Left ventricle myocardium inferior (tissue), 1 donor: ENCODE measurements at places on chromosomes 11 and 22. TPM values are rescaled to one million over a fixed set of nuclear protein-coding genes. Genes with fewer than 3 reads are reported as not detected.

SHANK3 gene
- total RNA-seq = 23.1 TPM

DGCR6 gene
- total RNA-seq = 13.9 TPM

GDPD4 gene
- not detected for total RNA-seq

ADORA2A gene
- 3.6 TPM for total RNA-seq

PDE3B gene
- 5.9 TPM for total RNA-seq

- DNase-seq = no peak
Measured at GRCh38 chr11:94776351-94777321, 8.5 kb downstream of the AMOTL1 start.

GRCh38 chr11:134369656-134370525 lies 38.1 kb downstream of the GLB1L2 start:
- DNase-seq = no peak

DNA sequence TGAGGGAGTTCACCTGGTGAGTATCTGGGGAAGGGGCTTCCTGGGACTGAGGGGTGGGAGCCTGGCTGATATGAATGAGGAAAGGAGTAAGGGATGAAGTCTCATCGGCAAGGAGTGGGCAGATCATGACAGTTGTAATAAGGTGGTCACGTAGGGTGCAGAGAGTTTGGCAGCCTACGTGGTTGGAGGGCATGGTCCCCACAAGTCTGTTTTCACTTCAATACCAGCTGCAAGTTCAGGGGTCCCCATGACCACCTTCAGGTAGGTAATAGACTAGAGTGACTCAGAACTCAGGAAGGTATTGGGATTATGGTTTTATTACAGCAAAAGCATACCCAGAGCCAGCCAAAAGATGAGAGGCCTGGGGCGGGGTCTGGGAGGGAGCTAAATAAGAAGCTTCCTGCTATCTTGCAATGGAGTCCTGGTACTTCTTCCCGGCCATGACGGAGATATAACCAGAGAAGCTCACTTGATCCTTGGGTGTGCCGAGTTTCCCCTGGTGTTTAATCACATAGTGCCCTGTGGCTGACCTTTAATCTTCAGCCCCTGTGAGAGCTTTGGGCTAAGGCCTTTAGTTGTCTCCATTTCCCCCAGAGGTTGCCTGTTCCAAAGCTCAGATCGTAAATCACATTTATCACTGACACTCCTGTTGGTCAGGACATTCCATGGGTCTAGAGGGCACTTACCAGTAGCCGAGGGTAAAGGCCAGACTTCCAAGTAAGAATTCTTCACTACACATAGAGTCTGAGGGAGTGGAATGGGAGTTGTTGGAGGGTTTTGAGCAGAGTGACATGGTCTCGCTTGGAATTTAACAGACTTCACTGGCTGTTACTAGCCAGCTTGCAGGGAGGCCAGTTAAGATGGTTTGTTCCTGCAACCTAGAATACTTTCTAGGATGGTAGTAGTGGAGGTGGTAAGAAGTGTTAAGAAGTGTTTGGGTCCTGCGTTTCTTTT lies 9.1 kb downstream of the SLC3A2 start:
- DNase-seq = no peak

- no peak for DNase-seq
Measured at GRCh38 chr22:37610480-37611129, 2.0 kb downstream of the GGA1 start.

DNA sequence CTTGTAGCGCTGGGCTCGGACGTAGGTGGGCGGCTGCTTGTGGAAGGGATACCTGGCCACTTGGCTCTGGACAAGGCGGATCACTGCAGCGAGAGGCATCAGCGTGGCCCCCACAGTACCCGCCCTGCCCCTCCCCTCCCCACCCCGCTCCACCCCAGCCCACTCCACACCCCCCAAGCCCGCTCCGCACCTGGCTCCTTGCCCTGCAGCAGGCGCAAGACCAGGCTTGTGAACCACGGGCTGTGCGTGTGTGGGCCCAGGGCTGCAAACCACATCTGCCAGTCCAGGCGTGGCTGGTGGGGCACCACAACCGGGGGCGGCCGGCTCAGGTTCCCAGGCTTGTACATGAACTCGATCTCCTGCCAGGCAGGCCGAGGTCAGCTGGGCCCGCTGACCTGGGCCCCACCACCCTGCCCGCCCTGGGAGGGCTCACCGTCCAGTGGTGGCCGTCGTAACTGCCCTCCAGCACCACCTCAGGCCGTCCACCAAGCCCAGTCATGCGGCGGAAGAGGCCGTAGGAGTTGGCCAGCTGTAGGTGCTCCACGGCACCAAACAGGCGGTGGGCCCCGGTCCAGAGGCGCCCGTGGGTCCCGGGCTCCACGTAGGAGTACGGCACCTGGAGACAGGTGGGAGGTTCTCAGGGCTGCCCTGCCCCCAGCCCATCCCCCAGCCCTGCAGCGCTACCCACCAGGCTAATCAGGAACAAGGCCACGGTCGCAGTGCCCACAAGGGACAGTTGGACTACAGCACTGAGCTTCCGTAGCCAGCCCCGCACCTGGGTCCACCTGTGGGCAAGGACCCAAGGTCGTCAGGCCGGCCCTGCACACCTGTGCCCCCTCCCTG lies 2.9 kb downstream of the LMF2 start:
- no peak for DNase-seq

DNA sequence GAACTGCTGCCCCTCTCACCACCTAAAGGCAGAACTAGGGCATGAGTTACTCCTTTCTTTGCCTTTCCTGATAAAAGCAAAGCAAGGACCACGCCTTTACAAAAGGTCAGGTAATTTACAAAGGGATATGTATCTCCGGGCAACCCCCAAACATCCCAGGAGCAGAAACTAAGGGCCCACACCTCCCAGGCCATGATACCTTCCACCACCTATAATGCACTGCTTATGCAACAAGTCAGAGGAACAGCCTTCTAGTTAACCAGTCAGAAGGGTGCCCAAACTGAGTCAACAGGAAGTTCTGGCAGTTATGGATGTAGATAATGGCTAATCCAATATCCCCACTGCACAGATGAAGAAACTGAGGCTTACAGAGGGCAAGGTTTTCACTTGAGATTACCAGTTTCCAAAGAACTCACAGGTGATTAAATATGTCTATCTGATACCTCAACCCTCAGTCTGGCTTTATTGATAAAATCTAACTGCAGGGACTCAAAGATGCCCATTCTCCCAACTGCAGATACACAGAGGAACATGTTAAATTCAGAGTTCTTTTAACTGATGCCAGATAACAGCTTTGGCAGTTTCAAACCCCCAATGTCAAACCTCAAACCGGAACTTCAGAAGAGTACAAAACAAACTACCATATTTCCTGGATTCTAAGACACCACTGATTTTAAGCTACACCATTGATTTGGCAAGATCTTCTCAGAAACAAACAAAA lies 16.8 kb upstream of the CASTOR1 start:
- no peak for DNase-seq

DNA sequence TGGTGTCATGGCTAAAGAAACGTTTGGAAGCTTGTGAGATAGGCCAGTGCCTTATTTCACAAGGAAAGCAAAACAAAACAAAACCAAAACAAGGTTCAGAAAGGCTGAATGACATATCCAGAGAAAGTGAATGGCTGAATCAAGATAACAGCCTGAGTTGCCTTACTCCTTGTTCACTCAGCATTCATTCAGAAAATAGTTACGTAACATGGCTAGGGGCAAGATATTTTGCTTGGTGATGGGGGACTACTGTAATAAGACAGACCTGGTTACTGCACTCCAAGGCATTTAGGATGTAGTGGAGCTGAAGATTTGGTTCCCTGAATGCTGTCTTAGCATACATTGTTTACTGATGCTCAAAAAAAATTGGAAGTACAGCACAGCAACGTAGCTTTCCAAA lies 47.7 kb downstream of the C11orf91 start:
- no peak for DNase-seq

GRCh38 chr11:119149018-119149785 lies at the start of gene ABCG4:
Gene ABCG4 (plus strand): TSS chr11:119149052. CDS start chr11:119149966, 914 bp downstream.
- DNase-seq = peak; percentile 27
